Heart left ventricle (tissue), 16 donors: ENCODE measurements at places on chromosomes 7 and 10. TPM values are rescaled to one million over a fixed set of nuclear protein-coding genes. Genes with fewer than 3 reads are reported as not detected.

DNA sequence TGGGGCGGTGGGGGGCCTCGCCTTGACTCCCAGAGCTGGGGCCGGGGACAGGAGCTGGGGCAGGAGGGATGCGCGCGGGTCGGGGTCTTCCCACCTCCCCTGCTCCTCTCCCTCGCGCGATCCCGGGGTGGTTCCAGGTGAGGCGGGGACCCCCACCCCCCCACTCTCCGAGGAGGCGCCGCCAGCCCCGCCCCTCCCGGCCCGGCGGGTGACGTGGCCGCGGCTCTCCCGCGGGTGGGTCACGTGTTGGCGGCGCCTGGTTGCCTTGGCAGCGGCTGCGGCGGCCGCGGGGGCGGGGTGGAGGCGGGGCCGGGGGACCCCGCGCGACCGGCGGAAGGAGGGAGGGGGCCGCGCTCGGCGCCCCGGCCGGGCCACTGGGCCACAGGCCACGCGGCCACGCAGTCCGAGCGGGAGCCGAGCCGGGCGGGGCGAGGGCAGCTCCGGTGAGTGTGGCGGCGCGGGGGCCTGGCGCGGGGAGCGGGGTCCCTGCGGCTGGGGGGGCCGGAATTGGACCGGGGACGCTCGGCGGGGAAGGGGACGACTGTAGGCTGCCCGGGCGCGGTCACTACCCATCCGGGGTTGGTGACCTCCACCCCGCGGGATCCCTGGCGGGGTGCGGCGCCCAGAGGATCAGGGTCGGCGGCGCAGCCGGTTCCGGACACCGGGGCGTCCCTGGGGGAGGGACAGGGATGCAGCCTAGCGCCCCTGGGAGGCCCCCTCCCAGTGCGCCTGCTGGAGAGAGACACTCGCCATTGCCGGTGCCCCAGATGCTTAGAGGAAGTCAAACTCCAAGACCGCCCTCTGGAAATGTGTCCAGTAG is at the start of gene ORAI2:
TSS of gene ORAI2 (plus strand) at position 357 of the 820 bp plus-strand sequence. CDS start 5,382 bp downstream, outside the sequence.
- peak; percentile 86 for DNase-seq

DNA sequence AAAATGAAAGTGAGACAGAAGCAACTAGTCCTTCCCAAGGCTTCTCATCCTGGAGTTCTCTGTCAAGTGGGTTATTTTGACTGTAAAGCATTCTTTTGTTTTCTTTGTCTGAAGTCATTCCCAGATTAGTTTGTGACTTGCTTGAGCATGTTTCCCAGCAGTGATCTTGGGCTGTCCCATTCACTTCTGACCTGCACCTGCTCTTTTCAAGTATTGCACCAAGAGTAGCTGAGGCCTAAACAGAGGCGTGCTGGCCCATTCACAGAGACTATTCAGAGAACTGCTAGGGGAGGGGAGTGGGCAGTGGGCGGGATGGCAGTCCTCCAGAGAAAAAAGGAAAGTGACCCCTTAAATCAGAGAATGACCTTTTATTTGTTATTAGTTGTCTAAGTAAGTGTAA is 61.3 kb downstream of the CACNA2D1 start:
- no peak for DNase-seq

DNA sequence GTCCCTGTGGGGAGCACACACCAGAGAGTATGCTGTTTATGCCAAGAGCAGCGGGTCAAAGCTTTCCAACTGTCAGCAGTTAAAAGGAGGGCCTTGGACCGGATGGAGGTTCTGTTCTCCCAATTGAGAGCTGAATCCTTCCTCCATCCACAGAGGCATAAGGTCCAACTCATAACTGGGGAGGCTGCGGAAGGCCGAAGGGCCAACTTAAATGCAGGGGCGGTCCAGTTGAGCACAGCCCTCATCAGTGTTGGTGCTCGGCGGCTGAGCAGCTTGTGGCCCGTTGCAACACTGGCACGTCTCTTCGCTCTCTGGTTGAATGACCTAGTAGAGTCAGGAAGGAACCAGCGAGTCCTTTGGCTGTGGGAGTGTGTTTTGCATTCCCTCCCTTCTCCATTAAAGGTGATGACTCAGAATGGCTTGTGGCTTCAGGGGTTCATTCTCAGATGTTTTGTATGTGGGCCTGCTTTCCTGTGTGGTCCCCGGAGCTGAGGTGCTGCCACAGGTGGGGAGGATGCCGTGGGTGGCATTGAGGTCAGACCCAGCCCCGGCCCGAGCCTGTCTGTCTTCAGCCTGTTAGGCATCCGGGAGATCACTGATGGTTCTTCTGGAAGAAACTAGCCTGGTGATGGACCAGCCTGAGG is 44.8 kb upstream of the DMBT1 start:
- DNase-seq, result no peak

- DNase-seq, result no peak
Observed at GRCh38 chr10:119438717-119439116, 103.8 kb downstream of the RGS10 start.

GRCh38 chr7:106246902-106247711 is 37.7 kb downstream of the NAMPT start:
- DNase-seq, result no peak

GRCh38 chr10:80186364-80187012 is 18.8 kb downstream of the ANXA11 start:
- peak; percentile 61 for DNase-seq

DNA sequence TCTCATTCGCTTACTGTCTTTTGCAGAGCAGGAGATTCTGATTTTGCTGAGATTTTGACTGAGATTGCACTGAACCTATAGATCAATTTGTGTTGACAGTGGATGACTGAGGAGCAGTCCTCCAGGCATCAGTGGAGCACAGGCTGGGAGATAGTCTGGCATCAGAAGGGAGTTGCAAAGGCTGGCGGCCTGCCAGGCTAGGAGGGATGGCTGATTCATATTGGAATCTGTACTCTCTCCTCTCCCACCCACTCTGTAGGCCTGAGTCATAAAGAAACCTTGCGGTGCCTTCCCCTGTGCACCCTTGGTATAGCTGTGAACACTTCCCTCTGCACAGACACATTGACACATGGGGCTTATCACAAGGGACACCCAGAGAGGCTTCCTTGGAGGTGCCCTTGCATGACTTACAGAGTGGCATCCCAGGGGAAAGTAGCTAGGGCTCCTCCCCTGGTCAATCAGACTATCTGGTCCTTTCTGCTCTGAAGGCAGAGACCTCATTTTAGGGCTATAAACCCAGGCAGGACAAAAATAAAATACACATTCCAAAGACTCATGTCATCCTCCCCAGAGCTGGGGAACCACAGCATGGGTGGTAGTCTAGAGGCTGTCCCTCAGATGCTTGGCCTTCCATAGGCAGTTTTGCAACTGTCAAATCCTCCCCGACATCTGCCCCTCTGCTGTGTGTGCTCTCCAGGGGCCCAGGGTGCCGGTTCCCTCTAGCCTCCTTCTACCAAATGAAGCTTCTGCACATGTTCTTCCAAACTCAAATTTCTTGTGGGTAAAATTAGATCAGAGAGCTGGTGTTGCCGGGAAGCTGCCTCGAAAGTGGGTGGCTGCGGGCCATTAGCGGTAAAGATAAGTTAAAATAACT is 37.4 kb upstream of the EEPD1 start:
- peak; percentile 49 for DNase-seq

The PNLIPRP1 gene
- not detected for total RNA-seq

The FBH1 gene
- 86.8 TPM for total RNA-seq

The GPR15LG gene
- not detected for total RNA-seq
